ENCODE measurements at places on chromosomes 1 and 21.

DNA sequence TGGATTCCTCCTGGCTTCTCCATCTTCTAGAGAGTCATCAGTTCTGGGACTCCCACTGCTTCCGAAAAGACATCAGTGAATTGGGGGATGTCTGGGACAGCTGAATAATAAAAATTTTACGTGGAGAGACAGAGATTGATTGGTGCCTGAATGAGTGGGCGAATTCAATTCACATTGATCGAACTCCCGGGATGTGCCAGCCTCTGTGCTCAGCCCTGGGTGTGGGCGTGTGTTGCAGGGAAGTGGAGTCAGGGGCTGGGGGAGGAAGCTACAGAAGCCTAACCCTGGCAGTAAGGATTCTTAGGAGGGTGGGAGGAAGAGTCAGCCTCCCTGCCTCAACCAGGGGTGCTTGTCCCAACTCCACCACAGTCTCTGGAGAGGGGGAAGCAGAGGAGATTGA is 18.0 kb upstream of the STUM start:
- no peak for DNase-seq

GRCh38 chr1:68117416-68117815 is 67.0 kb upstream of the DIRAS3 start:
- DNase-seq, result no peak

- DNase-seq, result no peak
These were observed 19.0 kb upstream of the L1TD1 start for GRCh38 chr1:62175568-62176179.

GRCh38 chr1:116791727-116792126 is 37.5 kb downstream of the CD2 start:
- DNase-seq, result no peak

DNA sequence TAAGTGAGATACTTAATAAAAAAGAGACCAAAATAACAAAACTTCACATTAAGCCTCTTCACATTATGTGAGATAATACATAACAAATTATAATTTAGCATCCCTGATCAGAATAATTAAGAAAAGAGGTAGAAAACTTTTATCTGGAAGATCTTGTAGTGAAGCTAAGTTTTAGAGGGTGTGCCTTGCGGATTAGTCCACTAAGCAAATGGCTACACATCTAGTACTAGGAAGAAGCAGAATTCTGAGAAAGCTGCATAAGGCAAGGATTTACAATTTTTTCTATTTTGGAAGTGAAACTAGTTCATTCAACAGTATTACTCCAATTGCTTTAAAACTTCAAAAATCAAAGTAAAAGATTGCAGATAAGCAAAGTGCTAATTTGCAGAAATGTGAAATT is 3.5 kb downstream of the YOD1 start:
- no peak for DNase-seq

DNA sequence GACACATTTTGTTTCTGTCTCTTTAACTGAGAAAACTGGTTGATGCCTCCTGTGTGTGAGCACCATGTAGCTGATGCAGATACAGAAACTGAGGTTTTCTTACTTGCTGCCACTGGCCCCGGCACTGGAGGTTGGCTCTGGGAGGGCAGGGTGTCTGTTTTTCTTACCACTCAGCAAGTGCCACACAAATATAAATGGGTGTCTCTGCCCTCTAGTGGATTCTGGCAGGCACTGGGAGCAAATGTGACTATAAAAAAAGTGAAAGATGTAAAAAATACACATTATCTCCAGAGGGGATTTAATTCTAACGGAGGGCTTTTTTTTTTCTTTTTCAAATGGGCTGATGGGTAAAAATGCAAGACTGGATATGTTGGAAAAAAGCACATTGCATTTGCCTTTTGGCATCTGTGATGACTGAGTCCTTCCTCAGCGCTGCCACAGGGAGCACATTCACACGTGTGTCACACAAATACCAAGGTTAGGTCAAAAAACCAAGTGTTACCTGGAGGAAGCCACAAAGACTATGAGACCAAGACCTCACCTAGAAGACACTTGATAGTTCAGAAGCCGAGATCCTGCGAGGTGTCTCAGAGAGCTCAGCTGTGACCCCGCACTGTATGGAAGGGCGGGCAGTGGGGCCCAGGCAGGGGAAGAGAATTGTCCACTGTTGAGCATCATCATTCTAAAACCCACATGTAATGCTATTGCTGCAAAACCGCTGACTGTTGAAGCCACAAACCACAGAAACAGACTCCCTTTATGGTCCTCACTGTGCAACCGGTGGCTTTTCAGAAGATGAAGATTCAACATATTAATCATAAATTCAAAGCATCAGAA is 18.9 kb downstream of the PGBD2 start:
- no peak for DNase-seq

GRCh38 chr1:4002061-4002521 is 102.0 kb upstream of the C1orf174 start:
- no peak for DNase-seq

DNA sequence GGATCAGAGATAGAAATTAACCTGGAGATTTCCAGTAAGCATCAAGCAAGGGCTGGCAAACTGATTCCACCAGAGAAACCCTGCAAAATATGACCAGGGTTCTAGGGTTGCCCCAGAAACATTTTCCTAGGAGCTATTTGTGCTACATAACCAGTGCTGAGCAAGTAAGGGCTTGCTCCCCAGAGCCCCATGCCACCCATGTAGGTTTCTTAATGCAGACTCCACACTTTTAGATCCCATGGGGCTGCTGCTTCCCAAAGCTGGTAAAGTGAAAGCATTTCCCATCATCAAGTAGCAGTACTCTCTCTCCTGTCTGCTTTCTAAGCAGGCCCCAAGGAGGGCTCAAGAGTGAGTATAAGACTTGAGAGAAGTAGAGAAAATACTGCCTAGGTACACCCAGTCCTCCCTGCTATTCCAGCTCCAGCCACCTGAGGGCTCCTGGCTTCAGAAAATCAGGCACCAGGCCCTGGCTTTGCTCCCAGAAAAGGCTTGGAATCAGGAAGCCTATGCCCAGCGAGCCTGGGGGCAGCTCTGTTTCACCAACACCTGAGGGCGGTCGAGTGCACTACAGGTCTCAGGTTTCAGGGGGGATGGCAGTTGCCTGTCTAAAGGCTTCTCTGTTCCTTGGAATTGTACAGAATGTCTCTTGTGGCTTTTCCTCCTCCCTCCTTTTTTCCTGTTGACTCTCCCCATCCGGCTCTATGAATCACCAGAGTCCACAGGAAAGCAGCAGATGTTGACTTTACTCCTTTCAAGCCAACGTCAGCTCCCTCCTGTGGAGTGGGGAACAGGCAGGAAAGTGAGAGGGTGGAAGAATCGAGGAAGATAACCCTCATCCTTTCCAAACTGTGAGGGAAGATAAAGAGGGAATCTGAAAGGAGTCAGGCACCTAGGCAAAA is 6.2 kb upstream of the ANKRD35 start:
- peak; percentile 94 for DNase-seq

DNA sequence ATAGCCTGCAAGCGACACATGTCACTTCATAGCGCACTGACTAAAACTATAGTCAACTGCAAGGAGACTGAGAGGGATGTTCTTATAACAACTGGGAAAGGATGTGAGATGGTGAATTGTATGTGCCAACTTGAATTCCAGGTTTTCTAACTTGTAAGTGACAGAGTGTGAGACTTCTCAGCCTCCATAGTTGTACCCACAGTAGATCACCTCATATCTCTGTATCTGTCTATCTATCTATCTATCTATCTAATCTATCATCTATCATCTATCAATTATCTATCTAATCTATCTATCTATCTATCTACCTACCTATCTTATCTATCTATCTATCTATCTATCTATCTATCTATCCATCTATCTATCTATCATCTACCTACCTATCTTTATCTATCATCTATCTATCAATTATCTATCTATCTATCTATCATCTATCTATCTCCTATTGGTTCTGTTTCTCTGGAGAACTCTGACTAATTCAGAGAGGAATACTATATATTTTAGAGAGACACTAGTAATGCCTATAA is 162.3 kb downstream of the CTH start:
- DNase-seq, result no peak
